Chondrocyte (in vitro differentiated cells): ENCODE measurements at places on chromosomes 11 and 22. TPM values are rescaled to one million over a fixed set of nuclear protein-coding genes. Genes with fewer than 3 reads are reported as not detected.

DNA sequence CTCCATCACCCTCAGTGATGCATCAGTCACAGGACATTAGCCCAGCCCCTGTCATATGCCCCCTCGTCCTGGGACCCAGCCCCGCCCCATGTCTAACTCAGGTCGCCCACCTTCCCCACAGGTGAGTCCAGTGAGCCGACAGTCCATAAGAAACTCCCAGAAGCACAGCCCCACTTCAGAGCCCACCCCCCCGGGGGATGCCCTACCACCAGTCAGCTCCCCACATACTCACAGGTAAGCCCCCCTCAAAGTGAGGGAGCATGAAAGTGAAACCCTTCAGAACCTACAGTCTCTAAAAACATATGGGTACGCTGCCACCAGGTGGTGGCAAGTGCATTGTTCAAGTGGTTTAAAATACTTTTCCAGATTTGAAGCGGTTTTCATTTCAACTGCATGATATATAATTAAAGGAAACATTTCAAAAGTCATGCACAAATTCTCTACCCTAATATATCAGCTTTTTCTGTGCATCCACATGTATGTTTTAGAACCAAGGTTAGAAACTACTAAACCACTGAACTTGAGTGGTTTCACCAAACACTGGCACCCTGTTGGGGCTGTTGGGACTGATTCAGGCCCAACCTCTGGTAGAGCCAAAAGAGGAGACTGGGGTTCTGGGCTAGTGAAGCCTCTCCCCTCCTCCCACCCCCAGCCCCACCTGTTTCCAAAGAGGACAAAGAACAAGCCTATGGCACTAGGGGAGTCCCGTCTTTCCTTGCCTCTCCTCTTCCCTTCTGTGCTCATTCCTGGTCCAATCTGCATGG is 17.3 kb downstream of the EPS8L2 start:
- no peak for DNase-seq

DNA sequence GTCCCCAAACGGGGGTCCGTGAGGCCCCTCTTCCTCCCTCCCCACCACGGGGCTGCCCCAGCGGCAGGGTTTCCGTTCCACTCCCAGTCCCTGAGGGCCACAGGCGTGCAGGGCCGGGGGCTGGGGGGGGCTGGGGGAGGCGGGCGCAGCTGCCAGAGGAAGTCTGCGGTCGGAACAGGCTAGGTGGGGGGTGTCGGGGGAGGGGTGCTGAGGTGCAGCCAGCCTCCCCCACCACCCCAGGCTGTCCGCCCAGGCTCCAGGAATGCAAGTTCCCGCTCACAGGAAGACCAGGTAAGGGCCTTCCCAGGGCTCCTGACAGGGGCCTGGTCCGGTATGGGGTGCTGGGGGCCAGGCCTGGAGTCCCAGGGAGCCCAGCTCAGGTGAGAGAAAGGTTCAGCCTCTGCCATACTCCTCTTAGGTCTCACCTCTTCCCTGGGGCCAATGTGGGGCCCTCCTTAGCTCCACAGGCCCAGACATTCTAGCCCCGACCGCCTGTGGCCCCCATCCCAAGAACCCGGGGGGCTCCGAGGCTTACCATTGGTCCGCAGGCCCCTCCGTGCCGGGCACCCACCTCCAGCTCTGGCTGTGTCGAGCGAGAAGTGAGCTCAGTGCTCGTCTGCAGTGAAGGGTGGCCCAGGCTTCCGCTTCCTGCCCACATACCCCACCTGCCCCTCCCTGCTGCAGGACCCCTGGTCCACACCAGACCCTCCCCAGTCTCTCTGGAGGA is at the start of gene PTPRCAP:
Gene PTPRCAP (minus strand): TSS at position 601 of the 727 bp plus-strand sequence. CDS start 63 bp downstream, at position 538.
- peak; percentile 84 for DNase-seq

DNA sequence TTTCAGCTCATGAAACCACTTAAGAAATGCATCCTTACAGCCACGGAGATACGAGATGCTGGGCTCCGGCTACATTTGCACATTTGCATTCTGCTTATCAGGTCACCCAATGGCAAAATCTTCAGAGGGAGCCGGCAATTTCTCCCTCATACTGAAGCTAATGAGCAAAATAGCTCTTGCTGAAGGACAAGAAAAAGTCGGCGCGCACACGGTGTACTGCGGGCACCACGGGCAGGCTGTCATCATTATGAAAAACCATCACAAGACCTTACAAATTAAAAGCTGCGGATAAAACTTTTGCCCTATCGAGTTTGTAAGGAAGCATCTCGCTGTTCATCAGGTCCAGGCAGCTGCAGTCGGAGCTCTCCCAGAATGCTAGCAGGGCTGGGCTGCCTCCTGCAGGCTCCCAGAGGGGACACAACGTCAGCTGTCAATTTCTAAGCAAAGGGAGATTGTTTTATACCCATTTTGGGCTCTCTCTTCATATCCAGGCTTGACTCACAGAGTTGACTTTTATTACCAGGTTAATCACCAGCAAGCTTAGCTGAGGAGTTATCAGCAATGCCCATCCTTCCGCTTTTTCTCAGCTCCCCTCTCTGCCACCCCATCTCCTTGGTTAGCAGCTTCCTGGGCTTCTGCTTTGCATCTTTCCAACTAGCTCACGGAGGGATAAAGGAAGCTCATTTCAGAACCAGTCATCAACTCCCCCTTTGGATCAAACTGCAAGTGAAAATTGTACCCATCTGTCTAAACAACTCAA is 375.1 kb downstream of the OPCML start:
- DNase-seq, result no peak

DNA sequence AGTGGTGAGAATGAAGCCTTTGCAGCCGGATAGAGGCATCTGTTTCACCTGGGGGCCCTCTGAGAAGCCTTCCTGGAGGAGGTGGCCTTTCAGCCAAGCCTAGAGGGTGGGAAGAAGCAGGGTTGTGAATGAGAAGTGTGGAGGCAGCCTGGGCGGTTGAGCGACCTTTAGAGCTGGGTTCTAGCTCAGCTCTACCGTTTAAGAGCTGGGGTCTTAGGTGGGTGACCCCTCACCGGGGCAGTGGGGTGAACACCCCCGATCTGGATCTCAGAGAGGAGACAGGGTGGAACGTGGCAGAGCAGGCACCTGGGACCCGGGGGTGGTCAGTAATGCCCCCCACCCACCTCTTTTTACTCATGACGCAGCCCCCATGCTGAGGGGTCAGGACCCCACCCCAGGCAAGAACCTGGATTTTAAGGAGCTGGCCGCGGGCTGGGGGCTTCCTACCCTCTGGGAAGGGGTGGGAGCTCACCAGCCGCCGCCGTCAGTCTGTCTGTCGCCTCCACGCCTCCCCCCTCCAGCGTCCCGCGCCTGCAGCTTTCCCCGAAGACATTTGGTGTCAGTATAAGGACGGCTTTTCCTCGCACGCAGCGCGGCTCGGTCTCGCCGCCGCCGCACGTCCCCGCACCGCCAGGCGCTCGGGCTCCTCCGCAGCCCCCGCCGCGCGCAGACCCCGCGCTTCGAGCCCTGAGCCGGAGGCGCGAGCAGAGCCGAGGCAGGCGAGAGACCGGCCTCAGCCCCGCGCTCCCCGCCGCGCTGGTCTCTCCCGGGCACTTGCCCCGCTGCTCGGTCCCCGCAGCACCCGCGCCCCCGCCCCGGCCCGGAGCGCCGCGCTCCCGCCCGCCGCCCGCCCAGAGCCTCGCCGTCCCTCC is 13.3 kb upstream of the CACNA1I start:
- DNase-seq, result no peak

GRCh38 chr11:44143987-44144909 is 48.8 kb downstream of the EXT2 start:
- DNase-seq, result no peak

DNA sequence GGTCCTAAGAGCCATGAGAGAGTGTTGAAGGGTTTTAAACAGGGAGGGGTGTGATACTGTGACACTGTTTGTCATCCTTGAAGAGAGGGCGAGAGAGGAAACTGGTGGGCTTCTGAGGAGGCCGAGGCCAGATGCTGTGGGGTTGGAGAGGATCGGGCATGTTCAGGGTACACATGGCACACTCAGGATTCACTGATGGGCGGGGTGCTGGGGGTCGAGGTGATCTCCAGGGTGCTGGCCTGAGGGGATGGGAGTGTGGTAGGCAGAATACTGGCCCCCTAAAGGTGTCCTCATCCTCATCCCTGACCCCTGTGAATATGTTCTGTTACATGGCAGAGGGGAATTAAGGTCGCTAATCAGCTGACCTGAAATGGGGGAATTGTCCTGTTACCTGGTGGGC is 7.3 kb downstream of the TBC1D22A start:
- DNase-seq, result peak; percentile 47

GRCh38 chr22:30186510-30186909 is 60.0 kb downstream of the LIF start:
- no peak for DNase-seq

GRCh38 chr11:1779034-1779805 is 15.5 kb upstream of the CTSD start:
- peak; percentile 84 for DNase-seq

GRCh38 chr11:28123151-28123581 is 15.0 kb downstream of the METTL15 start:
- no peak for DNase-seq

- DNase-seq, result no peak
Observed at GRCh38 chr11:128559496-128560103, 27.8 kb downstream of the ETS1 start.

DNA sequence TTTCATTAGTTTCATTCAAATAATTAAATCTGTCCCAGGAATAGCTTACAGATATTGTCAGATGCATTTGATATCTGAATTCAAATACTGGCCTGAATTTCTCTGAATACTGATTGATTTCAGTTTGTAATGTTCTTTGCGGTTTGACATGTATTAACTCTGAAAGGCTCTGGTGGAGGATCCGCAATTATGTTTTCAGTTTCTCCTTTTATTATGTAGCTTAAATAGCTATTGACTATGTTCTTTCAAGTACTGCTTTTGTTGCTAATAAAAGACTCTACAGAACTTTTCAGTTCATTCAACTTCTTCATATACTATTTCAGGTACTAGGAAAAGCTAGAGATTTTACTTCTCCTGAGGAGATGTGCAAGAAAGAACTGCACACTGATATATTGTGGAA is 2085.4 kb upstream of the RAG2 start:
- DNase-seq, result no peak

GRCh38 chr22:50339945-50340879 is 2.9 kb upstream of the PPP6R2 start:
- DNase-seq, result no peak

DNA sequence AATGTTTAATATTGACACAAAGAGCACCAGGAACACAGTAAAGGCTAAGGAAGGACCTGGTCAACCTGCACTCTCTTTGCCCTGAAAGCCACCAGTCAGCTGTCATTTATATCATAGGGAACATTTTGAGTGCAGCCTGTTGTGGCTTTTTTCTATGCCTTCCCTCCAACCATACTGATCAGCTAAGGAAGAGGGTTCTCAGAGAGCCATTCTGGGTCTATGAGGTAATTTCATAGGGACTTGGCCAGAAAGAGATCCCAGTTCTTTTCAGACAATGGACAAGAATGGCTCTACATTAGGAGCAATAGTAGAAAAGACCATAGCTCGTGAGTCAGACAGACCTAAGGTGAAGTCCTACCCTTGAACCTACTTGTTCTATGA is 132.8 kb downstream of the CCDC34 start:
- DNase-seq, result no peak

GRCh38 chr22:38335077-38335476 is 17.8 kb upstream of the CSNK1E start:
- DNase-seq, result no peak

DNA sequence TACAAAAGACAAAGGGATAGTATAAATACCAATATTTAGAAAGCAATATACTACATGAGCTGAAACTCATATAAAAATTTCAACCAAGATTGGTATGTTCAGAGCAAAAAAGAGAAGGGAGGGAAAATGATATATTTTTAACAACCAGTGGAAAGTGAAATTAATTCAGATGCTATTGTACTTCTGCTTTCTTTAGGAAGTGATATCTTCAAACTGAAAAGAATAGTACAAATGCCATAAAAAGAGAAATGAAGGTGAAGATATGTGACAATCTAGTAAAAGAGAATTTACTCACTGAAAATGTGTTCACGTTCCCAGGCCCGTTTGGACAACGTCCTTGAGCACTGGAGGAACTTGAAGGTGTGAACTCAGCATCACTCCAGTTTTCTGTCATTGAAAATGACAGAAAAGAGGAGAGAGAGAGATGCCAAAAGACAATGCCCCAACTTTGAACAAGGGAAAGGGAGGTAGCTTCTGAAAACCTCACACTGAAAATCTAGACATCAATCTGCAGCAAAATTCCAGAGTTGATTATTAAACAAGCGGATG is 47.5 kb downstream of the SC5D start:
- DNase-seq, result no peak

DNA sequence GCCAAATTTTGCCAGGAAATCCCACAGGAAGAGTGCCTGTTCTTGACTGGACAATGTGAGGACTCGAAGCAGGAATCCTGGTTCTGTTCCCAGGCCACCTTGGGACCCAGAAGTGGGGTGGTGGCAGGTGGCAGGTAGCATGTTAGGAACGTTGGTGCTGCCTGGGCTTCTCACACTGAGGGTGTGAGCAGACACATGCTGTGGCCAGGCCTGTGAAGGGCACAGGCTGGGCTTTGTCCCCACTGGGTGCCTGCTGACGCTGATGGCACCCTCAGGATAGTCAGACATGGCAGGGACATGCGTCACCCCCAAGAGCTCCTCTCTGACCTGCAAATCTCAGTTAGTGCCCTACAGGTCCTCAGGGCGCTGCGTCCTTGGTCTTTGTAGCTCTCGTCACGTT is 21.1 kb upstream of the NECTIN1 start:
- no peak for DNase-seq

SFI1 gene
- 20.3 to 30.9 TPM (median 22.4 TPM) in 3 replicates for total RNA-seq

MPZL2 gene
- not detected in 3 replicates for total RNA-seq

VPS11 gene
- total RNA-seq, result 28.0 to 30.3 TPM (median 30.1 TPM) in 3 replicates

PVALB gene
- total RNA-seq, result not detected in 3 replicates

FOLR3 gene
- total RNA-seq, result not detected in 3 replicates

MAP4K2 gene
- total RNA-seq, result 11.3 to 17.8 TPM (median 13.4 TPM) in 3 replicates

ARHGAP42 gene
- total RNA-seq, result 15.0 to 16.1 TPM (median 15.1 TPM) in 3 replicates

GRM5 gene
- 0.41 to 2.0 TPM (median 0.52 TPM) in 3 replicates for total RNA-seq
